ENCODE measurements at places on chromosomes 4 and X.

GRCh38 chr4:172813359-172813923, 355.2 kb upstream of the GALNT7 start:
- DNase-seq: no peak

DNA sequence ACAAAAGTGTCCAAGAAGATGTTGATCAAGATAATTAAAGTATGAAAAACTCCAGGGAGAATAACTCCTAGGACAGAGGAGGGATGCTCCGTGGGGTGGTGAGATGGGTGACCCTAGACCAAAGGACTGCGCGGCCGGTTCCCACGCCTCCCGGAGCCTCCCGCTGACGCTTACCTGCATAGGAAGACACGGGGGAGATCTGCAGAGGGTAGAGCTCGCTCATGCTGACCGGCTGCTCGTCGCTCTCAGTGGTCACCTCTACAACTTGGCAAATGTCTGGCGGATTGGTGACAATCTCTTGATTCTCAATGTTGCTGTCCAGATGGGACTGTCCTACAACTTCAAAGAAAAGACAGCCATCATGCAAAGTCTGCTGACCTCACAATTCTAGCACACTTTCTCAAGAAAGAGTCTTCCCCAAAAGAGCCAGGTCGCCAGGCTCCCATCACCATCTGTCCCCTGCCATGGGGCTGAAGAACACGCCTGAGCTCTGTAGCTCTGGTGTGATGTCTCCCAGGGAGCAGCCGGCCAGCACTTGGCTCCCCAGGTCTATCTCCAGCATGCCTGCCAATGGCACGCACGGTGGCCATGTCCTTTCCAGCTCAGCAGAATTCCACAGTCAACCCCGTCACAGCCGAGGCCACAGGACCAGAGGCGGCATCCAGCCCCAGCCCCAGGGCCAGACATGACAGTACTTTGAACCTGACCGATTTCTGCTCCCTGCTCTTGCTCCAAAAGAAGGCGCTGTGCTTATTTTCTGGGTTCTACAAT, 75.4 kb downstream of the IRF2 start:
- DNase-seq: no peak

DNA sequence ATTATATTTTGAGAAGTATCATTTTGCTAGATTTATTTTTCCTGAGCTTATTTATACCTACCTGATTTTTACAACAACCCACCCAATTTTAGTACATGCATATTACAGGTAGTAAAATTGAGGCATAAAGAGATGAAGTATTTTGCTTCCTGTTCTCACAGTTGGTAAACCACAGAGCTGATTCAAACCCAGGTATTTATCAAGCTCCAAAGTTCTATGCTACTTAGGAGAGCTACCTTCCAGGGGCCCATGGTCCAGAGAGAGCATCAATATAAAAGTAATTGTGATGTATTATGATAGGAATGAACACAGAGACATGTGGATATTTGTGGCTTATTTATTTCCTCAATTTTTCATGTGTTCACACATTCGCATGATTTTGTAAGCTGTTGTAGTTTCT, 20.2 kb upstream of the GBA3 start:
- no peak for DNase-seq

DNA sequence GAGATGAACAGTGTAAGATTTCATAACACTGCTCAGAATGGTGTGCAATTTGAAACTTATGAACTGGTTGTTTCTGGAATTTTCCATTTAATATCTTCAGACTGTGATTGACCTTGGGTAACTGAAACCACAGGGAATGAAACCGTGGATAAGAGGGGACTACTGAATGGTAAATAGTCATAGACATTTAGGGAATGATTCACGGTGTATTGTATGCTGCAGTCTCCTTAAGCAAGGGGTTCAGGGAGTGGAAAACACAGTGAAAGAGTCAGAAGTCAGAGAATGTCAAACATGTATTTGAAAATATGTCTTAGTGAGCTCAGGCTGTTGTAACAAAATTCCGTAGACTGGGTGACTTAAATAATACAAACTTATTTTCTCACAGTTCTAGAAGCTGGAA, 398.2 kb upstream of the DIPK2B start:
- no peak for DNase-seq

- no peak for DNase-seq
Observed at GRCh38 chr4:94803181-94803580, 45.4 kb downstream of the BMPR1B start.

GRCh38 chr4:109155084-109155483, 147.4 kb downstream of the COL25A1 start:
- DNase-seq: no peak

- DNase-seq: no peak
Observed at GRCh38 chrX:123803331-123803983, 56.4 kb upstream of the XIAP start.

DNA sequence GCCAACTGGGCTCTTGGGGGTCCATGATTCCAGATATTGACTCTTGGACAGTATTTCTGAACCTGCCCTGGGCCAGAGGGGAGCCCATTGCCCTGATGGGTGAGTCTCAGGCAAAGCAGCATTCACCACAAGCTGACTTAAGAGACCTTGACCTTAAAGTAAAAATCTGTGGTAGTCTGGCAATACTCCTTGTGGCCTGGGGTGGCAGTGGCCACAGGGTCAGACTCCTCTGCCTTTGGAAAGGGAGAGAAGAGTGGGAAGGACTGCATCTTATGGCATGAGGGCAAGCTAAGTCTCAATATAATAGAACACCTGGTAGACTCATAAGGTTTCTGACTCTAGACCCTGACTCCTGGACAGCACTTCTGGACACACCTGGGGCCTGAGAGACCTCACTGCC, 340.3 kb upstream of the MAD2L1 start:
- no peak for DNase-seq

DNA sequence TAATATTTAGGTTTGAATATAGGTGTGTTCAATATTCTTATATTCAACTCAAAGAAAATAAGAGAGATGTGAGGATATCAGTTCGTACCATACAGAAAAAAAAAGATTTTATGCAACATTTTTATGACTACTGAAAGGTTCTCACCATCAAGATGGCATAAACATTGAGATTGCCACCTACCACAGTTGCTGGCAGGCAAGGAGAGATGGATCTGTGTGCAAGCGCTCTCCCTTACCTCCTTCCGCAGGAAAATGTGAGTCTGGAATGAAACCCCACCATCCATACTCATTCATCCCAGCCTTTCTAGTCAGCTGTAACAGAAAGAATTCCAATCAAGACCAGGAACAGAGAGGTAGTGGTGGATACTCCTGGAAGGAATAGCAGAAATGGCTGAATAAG, 376.9 kb downstream of the PPP3CA start:
- DNase-seq: no peak

DNA sequence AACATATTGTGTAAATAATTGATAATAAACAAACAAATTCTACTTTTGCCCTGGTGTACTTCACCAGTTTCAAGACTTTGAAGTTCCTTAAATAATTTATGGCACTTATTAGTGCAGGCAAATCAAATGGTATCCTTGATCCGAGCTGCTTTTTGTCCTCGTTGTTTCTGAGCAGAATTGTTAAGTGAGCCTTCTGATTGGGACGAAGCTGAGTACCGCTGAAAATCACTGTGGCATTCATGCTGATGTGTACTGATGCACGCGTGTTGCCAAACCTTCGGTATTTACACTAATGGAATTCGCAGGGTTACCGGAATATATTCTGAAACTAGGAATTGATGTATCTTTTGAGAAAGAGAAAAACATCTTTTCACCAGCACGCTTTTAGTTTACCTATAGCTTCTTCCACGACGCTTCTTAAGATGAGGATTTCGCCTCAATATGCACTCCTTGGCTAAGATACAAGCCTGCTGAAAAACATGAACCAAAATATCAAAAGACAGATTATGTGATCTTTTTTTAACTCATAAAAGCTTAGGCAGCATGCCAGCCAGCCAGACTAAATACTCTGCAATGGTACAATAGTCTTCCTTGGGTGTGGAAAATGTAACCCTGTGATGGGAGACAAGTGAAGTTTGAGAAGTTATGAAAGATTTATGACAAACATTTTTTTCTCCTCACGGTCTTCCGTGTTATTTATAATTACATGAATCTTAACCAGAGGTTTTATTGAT, 48.9 kb upstream of the TENM3 start:
- no peak for DNase-seq

DNA sequence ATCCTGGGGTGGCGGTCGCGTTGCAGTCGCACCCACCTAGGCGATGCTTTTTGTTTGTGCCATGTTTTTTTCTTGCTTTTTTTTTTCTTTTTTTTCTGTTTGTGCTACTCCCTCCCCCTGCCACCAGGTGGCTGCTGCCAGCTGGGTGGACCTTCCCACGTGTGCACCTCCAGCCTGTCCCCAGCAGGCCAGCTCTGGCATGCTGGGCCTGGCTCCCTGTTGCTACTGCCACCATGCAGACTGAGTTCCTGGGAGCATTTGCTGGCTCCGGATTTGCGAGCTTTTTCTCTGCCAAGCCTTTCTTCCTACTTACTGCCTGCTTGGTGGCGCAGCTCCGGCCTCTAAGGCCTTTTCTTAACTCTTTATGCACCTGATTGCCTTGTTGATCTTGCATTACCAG, 161.2 kb upstream of the WDFY3 start:
- DNase-seq: no peak

DNA sequence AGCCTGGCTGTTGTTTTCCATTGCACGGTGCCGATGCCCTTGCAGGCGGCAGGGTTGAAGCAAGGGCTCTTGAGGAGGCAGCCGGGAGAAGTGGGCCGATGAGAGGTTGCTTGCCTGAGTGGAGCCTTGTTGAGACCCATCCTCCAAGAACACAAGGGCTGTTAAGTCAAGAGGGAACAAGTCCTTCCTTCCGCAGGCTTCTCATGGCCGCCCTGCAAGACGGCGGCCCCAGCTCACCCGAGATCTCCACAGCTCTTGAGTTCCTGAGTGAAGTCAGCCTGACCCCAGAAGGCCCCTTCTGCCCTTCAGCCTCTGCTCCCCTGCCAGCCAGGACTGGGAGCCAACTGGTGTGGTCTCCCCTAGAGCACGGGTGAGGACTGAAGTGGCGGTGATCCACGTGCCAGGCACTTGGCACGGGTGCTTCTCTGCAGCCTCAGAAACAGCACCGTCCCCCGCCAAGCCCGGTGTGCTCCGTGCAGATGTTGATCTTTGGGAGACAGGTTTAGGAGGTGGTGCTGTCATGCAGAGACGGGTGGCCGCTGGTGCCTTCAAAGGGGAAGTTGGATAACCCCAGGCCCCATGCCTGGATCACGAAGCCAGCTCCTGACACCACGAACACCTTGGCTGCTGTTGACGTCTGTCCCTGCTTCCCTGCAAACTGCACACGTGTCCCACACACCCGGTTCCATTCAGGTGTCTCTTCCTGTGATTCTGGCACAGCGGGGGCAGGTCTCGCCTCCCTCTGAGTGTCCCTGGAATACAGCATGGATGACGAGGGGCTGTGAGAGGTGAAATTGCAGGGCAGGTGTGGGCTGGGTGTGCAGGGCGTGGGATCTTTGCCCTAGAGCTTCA, 164.4 kb upstream of the PSAPL1 start:
- no peak for DNase-seq

DNA sequence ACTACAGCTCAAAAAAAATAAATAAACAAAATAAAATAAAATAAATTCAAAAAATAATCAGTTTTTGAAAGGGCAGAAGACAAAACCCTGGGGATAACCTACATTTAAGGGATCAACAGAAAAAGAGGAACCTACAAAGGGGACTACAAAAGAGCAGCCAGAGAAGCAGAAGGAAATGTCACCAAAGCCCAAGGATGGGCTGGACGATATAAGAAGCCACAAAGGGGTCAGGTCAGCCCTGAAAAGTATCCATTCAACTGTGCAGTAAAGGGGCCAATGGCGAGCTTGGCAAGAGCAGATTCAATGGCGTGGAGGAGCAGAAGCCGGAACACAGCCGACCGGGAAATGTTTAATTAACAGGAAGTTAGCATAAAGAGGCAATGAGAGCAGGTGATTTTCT, 16.9 kb downstream of the ACOT9 start:
- DNase-seq: no peak

GRCh38 chr4:14529653-14530052, 472.6 kb upstream of the CPEB2 start:
- no peak for DNase-seq

DNA sequence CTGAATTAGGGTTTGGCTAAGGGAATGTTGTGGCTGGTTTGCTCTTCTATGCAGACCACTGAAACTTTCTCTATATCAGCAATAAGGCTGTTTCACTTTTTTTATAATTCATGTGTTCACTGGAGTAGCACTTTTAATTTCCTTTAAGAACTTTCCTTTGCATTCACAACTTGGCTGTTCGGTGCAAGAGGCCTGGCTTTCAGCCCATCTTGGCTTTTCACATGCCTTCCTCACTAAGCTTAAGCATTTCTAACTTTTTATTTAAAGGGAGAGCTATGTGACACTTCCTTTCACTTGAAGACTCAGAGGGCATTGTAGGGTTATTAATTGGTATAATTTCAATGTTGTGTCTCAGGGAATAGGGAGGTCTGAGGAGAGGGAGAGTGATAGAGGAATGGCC, 142.3 kb downstream of the SHROOM4 start:
- no peak for DNase-seq

- DNase-seq: no peak
Observed at GRCh38 chr4:8303485-8304281, 34.1 kb downstream of the HTRA3 start.

DNA sequence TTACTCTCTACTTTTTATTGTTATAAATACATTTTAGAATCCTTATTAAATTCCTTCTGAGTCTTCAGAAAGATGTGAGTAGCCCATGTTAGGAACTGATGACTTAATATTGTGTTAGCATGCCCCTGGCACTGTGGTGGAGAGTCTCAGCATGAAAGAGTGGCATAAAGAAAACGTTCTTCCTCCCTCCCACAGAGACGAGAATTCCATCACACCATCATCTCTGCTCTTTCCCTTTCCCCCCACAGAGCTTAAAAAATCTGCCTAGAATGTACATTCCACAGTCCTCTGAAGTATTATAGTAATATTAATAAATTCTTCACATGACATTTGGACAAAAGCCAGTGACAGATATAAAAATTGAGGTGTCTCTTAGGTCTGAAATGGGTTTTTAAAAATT, 117.8 kb upstream of the DKK2 start:
- DNase-seq: no peak

- DNase-seq: no peak
Observed at GRCh38 chr4:2862528-2862927, 18.9 kb downstream of the ADD1 start.

- no peak for DNase-seq
Observed at GRCh38 chrX:37906357-37906756, 59.0 kb upstream of the DYNLT3 start.

Measured in activated CD4-positive, CD25-positive, alpha-beta regulatory T cell treated with anti-CD3 and anti-CD28 coated beads, Interleukin-2, amount 50 U/mL, for 72 hours (primary cell).